ENCODE measurements at places on chromosomes 4 and X. TPM values are rescaled to one million over a fixed set of nuclear protein-coding genes. Genes with fewer than 3 reads are reported as not detected.

The SERPINA7 gene
- total RNA-seq, result not detected

DNA sequence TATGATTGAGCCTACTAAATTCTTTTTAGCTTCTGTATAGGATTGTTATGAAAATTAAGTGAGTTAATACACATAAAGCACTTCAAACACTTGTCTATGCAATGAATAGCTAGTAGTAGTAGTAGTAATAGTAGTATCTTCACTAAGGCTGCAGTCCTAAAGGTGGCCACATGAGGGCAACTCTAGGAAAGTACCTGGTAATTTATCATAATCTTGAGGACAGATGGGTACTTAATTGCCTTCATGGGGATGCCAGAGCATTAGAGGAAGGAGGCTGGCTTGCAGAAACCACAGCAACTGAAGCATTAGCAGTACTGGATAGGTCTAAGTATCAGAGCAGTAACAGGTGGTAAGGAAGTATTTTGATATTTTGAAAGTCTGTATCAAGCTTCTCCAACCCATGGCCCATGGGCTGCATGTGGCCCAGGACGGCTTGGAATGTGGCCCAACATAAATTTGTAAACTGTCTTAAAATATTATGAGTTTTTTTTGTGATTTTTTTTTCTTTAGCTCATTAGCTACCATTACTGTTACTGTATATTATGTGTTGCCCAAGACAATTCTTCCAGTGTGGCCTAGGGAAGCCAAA is 17.3 kb downstream of the NIPAL1 start:
- peak; percentile 16 for DNase-seq

The TMEM144 gene
- 8.3 TPM for total RNA-seq

GRCh38 chr4:113699772-113700171 is 61.8 kb downstream of the CAMK2D start:
- DNase-seq, result peak; percentile 23

- DNase-seq, result peak; percentile 69
Measured at GRCh38 chrX:12360986-12361598, 222.8 kb downstream of the FRMPD4 start.

DNA sequence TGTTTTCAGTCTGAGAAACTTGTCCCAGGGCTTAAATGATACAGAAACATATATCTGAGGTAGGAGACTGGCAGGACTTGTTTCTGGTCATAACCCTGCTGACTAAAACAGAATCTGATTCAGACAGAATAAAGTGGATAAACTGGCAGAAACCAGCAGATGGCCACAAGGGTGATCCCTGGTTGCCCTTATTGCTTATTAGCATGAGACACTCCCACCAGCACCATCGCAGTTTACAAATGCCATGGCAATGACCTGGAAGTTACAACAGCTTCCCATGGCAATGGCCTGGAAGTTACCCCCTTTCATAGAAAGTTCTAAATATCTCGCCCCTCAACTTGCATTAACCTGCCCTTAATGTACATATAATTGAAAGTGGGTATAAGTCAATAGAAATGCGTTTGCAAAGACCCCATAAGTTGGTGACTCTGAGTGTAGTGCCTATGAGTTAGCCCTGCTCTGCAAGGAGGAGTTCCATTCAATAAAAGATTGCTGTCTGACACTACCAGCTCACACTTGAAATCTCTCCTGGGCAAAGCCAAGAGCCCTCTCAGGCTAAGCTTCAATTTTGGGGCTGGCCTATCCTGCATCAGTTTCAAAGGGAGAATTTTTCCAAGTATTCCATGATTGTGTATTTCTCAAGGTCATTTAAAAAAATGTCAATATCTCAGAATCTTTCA is 52.9 kb upstream of the PAGE5 start:
- DNase-seq, result no peak

The SYTL4 gene
- 5.1 TPM for total RNA-seq

- no peak for DNase-seq
Measured at GRCh38 chr4:40461879-40462278, 126.7 kb downstream of the CHRNA9 start.

DNA sequence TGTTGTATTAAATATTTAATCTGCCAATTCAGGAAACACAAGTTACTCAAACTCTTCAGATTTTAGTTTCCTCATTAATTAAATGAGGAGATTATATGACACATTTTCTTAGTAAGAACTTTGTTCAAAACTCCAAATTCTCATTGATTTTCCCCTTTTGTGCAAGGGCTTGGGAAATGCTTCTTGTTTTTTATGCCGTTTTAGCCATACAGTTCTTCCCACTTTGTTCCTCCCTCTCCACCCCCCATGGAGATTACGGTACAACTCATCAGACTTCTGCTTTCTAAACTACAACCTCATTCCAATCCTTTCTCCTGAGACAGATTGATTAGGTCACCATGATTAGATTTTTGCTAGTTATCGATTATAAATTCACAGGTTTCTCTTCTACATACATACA is 10.9 kb upstream of the BBS7 start:
- DNase-seq, result no peak
